ENCODE measurements at places on chromosomes 16 and 17.
A peak's percentile ranks its signal among the peaks of the same experiment; 100 is the strongest.

- DNase-seq, result no peak
These were observed 7.0 kb upstream of the MAF start for GRCh38 chr16:79607587-79607986.

DNA sequence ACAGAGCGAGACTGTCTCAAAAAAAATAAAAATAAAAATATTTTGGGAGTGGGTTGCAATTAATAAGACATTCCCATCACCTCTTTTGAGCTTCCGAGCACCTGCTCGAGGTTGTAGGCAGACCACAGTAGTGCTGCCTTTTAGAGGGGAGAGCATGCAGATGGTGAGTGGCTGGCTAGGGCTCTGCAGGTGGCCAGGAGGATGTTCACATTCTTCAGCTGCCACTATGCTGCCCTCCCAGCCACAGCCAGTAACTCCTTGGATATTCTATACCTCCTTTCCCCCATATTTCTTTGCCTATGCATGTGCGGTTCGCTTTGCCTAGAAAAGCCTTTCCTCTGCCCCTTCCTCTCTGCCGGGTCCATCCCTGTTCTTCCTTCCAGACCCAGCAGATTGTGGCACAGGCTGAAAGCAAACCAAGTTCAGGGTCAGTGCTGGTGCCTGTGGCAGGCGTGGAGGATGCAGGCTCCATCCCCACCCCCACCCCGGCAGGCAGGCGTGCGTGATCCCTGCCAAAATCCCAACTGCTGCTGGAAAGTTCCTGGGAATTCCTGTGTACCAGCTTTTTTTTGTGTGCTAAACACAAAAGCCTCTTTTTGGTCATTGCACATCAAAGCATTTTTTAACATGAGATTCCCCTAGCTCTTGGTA lies 33.8 kb upstream of the CMIP start:
- DNase-seq, result no peak

DNA sequence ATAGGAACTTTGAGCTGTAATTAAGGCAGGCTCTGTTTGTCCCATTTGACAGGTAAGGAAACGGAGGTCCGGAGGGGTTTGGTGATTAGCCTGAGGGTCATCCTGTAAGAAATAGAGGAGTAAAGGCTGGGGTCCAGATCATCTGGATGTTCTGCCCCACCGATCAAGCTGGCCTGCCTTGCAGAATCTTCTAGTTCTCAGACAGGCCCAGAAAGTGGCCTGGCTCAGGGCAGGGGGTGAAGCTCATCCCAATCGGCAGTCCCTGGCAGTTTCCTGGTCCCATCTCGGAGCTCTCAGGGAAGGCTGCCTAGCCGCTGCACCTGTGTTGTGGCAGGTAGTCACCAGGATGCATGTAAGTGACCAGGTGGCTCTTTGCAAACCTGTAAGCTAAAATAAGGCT lies 4.2 kb downstream of the PIMREG start:
- DNase-seq, result no peak

- DNase-seq, result no peak
These were observed 372.3 kb upstream of the MON1B start for GRCh38 chr16:76818606-76819181.

GRCh38 chr17:68821860-68822696 lies 133.1 kb downstream of the ABCA8 start:
- no peak for DNase-seq

- DNase-seq, result peak; percentile 83
These were observed 5.1 kb upstream of the KLHL36 start for GRCh38 chr16:84643180-84643583.

- no peak for DNase-seq
These were observed 8.7 kb downstream of the DNAI2 start for GRCh38 chr17:74282587-74283370.

GRCh38 chr17:80652756-80653330 lies 108.2 kb downstream of the RPTOR start:
- no peak for DNase-seq

GRCh38 chr17:43814026-43814425 lies 18.9 kb downstream of the MPP3 start:
- no peak for DNase-seq

GRCh38 chr17:82693168-82693867 lies 5.2 kb downstream of the RAB40B start:
- peak; percentile 13 for DNase-seq

GRCh38 chr17:72565006-72565405 lies 444.2 kb downstream of the SOX9 start:
- DNase-seq, result no peak

GRCh38 chr17:40793832-40794231 lies 5.9 kb downstream of the KRT28 start:
- DNase-seq, result no peak

- no peak for DNase-seq
These were observed 20.0 kb downstream of the ADAMTS18 start for GRCh38 chr16:77414752-77415231.

DNA sequence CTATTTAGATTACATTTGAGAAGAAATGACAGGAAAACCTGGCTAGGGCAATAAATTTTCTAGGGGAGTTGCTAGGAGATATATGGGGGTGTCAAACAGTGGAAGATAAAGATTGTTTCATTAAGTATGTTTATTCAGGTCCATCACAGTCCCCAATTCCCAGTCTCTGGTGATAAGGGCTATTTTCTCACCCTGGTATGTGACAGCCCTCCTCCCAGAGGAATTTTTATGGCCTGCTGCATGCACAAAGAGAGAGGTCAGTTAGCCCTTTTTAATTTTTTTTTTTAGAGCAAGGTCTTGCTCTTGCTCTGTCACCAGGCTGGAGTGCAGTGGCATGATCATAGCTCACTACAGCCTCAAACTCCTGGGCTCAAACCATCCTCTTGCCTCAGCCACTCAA lies 53.6 kb upstream of the ATF7IP2 start:
- no peak for DNase-seq

DNA sequence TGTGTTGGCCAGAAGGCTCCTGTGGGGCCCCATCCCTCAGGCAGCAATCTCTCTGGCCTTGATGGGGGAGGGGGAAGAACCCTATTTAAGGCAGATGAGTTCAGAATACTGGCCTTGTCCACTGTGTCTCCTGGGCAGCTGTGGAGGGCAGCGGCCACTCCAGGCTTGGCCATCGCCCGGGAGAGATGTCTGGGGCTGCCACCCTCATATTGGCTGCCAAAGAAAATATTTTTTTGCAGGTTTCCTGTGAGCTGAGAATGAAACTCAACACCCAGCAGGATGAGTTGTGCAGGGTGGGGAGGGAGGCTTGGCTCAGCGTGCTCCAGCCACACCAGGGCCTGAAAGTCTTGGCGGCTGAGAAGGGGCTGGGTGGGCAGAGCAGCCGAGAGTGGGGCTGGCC lies 14.4 kb upstream of the TIMP2 start:
- DNase-seq, result no peak

DNA sequence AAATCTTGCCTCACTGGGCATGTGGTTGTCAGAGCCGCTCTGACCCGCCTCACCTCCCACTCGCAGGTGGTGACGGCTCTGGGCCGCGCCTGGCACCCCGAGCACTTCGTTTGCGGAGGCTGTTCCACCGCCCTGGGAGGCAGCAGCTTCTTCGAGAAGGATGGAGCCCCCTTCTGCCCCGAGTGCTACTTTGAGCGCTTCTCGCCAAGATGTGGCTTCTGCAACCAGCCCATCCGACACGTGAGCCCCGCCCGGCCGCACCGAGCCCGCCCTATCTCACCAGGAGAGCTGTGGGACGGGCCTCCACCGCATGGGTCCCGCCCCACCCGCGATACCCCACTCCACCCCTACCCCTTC lies 4.0 kb downstream of the TGFB1I1 start:
- DNase-seq, result no peak

DNA sequence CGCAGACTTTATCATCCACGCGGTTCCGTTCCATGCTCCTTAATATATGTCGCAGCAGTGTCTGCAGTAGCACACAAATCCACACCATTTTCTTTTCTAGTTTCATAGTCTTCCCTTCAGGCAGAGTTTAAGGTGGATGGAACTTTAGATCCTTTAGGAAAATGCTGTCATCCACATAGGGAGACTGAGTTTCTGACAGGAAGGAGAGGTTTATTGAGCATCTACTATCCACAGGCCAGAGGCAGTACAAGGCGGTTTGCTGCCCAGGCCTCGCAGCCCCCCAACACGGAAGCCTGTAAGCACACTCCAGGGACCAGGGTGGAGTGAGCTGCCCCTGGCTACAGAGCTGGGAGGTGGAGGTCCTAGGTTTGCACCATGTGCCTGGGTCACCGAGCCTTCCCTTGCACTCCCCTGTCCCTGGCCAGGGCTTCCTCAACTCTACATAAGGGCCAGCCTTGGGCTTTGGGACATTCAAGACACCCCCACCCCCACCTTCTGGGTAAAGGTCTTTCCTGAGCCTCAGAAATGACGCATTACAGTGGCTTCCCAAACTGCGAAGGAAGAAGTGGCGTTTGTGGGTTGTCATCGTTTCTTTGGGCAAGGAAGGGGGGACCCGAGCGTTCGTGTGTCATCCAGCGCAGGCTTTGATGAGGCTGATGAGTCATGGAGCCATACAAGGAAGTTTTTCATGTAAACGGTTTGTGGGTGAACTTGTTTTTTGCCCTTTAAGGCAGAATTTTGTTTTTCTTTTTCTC lies 146.5 kb upstream of the PLCG2 start:
- DNase-seq, result no peak

DNA sequence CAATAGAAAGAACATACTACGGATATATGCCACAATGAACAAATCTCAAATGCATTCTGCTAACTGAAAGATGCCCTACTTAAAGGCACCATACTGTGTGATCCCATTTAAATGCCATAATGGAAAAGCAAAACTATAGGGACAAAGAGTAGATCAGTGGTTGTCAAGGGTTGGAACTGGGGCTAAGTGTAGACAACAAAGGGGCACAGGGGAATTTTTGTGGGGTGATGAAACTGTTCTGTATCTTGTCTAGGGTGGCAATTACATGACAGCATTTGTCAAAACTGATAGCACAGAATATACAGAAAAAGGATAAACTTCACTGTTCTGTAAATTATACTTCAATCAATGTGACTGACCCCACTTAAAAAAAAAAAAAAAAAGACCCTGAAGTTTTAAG lies 17.7 kb downstream of the GFOD2 start:
- DNase-seq, result no peak

- no peak for DNase-seq
These were observed 29.7 kb downstream of the WNT3 start for GRCh38 chr17:46788796-46789195.

- no peak for DNase-seq
These were observed 5.0 kb downstream of the CX3CL1 start for GRCh38 chr16:57377080-57377841.

DNA sequence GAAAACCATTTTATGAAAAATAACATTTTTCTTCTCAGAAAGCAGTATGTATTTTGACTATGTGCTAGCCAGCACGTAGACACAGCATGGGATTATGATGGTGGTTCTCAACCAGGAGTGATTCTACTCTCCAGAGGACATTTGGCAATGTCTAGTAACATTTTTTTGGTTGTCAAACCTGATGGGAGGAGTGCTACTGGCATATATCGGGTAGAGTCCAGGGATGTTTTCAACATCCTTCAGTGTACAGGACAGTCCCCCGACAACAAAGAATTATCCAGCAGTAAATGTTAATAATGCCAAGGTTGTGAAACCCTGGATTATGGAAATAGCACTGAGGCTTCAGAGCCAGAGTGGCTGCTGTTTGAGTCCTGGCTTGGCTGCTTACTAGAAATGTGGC lies 27.7 kb downstream of the AP2B1 start:
- DNase-seq, result no peak

DNA sequence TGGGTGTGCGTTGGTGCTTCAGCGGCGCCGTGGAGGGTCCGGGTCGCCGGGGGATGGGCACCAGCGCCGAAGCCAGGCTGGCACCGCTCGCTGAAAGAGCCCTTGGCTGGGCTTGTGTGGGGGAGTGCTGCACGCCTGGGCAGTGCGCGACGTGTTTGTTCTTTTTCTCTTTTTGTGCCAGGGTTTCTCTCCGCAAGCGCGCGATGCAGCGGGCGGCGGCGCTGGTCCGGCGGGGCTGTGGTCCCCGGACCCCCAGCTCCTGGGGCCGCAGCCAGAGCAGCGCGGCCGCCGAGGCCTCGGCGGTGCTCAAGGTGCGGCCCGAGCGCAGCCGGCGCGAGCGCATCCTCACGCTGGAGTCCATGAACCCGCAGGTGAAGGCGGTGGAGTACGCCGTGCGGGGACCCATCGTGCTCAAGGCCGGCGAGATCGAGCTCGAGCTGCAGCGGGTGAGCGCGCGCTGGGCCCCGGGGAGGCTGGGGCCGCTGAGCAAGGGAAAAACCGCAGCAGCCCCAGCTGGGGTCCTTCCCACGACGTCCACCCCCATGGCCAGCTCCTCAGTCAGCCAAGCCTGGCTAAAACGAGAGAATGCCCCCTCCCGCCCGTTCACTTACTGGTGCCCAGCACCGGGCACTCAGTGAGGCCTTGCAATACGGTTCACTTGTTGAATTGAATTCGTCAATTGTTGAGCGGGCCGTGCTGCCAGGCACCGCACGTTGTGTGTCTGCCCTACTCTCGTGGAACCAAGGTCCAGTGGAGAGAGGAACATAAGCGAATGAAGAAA lies 541 bp downstream of the GPT2 start:
- DNase-seq, result no peak

GRCh38 chr17:29533976-29534375 lies 32.9 kb downstream of the ABHD15 start:
- DNase-seq, result no peak

- no peak for DNase-seq
These were observed 288.7 kb downstream of the SOX9 start for GRCh38 chr17:72409405-72410002.

Measured in left hindlimb (tissue), 1 donor.